ENCODE measurements at places on chromosomes 3 and 15.

- DNase-seq: no peak
These were observed 43.5 kb downstream of the IDH2 start for GRCh38 chr15:90058775-90059174.

GRCh38 chr15:78076231-78077052 is 1.1 kb downstream of the TBC1D2B start:
- DNase-seq: no peak

DNA sequence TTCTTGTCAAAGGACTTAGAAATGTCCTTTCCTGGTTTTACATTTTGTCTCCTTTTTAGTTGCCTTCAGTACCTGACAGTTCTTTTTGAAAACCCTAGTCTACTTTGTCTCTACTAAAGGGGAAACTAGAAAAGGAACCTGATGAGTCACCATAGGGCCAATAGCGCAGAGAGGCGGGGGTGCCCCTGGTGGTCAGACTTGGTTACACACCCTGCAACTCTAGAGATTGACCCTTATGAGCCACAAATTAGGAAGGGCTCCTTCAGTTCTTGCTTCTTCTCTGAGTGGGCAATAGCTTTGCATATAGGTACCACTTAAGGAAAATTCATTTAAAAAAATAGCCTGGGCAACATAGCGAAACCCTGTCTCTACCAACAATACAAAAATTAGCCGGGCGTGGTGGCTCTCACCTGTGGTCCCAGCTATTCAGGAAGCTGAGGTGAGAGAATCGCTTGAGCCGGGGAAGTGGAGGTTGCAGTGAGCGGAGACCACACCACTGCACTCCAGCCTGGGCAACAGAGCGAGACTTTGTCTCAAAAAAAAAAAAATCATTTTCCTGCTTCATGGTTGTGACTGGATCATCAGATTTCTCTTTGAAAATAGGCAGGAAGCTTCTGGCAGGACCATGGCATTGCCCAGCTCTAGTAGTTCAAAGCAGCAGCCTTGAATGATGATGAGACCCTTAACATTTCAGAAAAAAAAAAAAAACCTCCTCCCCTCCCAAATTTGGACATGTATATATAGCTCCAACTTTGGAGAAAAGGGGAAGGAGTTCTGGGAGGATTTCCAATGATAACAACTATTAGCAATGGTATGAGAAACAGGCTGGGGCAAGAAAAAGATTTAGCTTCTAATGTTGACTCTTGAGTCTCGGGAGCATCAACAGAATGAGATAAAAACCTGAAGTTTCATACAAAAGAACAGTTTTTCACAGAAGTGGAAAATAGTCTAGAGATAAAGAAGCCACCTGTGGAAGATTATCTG is 45.2 kb upstream of the RASA2 start:
- peak; percentile 73 for DNase-seq

DNA sequence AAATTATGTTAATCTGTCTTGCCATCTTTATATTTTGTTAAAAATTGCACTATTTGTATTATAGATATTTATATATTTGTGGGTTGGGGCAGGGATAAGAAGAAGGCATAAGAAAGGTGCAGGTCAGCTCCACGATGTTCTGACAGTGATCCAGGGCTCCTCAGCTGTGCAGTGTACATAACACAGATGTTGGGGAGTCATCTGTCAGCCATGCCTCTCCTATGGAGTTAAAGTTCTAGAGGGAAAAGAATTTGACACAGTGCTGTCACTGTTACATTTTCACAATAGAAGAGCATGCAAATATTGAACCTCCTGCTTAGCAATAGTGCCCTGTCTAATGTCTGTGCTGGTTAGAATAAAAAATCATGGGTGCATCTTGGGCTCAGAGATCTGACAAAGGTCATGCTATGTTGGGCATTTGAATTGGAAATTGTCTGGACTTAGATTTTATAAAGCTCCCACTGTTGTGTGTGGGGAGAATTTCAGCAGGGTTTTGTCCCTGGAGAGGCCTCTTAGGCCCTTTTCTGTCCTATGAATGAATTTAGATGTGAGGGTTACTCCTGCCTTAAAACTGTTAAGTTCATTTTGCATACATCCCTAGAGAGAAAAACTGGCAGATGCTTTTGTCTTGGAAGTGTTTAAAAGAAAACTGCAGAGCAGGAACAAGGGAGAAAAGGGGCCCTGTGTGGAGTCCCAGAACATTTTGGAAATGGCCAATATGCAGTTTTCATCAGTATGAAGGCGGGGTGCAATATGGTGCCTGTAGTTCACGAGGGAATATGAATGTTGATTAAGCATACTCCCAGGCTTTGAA is 20.4 kb downstream of the CDIN1 start:
- DNase-seq: no peak

DNA sequence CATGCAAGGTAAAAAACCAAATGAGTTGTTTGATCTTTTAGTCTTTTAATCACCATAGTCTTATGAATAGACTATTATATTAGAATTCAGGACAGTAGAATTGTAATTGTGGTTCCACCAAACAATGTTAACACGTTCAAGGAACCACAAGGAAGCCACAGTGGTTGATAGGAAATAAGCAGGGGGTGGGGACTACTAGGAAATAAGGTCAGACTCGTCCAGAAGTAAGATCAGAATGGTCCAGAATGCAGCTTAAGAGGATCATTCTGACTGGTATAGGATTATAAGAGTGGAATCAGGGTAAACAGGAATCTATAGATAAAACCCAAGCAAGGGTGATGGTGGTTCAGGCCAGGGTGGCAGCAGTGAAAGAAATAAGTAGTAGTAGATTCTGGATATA is 7.5 kb downstream of the MYNN start:
- no peak for DNase-seq

GRCh38 chr3:9153904-9154619 is 95.4 kb downstream of the SRGAP3 start:
- peak; percentile 97 for DNase-seq

GRCh38 chr3:73719861-73720260 is 95.1 kb upstream of the PDZRN3 start:
- DNase-seq: peak; percentile 78

GRCh38 chr3:127074900-127075360 is 92.0 kb downstream of the PLXNA1 start:
- peak; percentile 88 for DNase-seq

DNA sequence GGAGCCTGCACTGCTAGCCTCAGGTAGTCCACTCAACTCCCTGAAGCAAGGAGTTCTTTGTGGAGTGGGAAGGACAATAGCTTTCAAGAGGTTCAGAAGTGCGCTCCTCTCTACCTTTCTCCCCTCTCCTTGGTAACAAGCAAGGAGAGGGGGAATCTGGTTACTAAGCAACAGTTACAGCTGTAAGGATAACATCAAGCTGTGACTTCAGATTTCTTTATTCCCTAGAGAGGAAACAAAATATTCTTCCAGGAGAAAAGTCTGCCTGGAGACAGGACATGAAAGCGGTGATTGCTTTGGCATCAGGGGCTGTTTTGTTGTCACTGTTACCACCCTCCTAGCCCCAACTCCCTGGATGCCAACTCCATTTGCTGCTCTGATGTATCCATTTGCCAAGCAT is 70.4 kb downstream of the TRANK1 start:
- DNase-seq: no peak

DNA sequence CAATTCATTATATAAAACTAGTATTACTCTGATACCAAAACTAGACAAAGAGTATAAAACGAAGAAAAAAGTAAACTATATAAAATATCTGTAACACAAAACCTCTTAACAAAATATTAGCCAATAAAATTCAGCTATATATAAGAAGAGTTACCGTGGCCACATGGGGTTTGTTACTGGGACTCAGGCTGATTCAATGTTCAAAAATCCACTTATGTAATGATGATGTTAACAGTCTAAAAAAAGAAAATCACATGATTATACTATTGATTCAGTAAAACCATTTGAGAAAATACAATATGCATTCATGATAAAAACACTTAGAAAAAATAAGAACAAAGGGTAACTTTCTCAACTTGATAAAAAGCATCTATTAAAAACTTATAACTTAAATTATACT is 18.3 kb downstream of the P2RY1 start:
- DNase-seq: peak; percentile 4

- peak; percentile 90 for DNase-seq
These were observed 2.4 kb downstream of the CSRNP1 start for GRCh38 chr3:39150803-39151631.

DNA sequence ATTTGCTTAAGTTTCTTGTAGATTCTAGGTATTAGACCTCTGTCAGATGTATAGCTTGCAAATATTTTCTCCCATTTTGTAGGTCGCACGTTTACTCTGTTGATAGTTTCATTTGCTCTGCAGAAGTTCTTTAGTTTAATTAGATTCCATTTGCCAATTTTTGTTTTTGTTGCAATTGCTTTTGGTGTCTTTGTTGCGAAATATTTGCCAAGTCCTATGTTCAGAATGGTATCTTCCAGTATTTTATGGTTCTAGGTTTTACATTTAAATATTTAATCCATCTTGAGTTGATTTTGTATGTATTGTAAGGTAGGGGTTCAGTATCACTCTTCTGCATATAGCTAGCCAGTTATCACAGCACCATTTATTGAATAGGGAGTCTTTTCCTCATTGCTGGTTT is 64.9 kb downstream of the CHCHD6 start:
- DNase-seq: no peak

DNA sequence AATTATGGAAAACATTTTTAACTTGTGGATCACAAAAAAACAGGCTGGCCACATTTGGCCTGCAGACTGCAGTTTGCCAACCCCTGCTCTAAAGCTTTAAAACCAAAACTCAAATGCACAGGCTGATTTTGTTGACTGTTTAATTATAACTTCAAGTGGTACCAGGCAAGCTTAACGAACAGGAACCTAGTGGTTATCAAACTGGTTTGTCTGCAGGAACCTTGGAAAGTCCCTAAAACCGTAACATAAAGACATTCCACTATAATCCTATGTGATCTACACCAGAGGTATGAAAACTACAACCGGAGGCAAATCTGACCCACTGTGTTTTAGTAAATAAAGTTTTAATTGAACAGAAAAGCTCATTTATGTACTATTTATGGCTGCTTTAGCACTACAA is 52.4 kb downstream of the TBL1XR1 start:
- DNase-seq: no peak

- no peak for DNase-seq
These were observed 59.0 kb downstream of the DPPA2 start for GRCh38 chr3:109257269-109257668.

- DNase-seq: no peak
These were observed 206.7 kb downstream of the THRB start for GRCh38 chr3:24287755-24288450.

GRCh38 chr3:47370887-47371697 is 9.7 kb upstream of the PTPN23 start:
- DNase-seq: no peak

- no peak for DNase-seq
These were observed 69.6 kb downstream of the CGNL1 start for GRCh38 chr15:57445872-57446271.

DNA sequence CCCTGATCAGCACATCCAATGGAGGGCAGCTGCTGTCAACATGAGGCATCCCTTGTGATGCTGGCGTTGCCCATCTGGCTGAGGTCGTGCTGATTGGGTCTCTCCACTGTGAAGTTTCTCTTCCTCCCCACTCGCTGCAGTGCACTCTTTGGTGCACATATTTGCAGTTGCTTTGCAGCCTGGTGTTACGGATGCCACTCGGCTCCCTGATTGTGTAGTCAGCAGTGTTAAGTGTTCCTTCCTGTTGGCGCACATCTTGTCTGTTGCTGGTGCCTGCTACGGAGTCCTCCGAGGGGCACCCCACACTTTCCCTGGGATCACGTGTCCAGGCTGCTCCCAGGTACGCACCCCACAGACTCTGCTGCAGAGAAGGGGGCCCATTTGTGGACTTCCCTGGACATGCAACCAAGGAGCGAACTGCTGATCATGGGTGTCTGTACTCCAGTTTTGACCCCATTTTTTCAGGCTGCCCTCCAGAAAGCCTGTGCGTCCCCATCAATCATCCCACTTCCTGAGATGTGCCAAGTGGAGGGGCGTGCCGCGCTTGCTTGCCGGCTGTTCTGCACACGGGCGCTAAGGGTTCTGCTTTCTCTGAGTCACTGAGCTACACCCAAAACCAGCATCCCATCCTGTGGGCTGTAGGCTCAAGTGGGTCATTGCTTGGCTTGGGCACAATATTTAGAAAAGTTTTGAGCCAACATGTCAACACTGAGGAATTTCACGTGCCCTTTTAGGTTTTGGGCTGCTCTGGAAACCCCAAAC is 98.6 kb downstream of the FBLN2 start:
- DNase-seq: peak; percentile 25

DNA sequence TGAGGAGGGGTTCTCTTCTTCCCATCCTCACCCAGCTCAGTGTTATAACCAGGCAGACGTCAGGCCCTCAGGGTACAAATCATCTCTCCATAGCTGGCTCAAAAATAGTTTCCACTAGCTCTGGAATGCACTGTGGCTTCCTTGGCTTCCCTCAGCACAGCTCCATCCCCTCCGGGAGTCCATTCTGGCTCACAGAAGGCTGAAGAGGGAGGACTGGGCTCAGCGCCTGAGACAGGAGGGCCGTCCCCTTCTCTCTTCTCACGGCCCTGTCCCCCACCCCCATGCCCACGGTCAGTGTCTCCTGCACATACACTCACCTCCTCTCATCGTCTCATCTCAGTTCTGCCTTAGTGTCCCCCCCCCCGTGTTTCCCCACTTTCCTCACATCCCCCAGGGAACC is 50.1 kb downstream of the UMPS start:
- peak; percentile 93 for DNase-seq

DNA sequence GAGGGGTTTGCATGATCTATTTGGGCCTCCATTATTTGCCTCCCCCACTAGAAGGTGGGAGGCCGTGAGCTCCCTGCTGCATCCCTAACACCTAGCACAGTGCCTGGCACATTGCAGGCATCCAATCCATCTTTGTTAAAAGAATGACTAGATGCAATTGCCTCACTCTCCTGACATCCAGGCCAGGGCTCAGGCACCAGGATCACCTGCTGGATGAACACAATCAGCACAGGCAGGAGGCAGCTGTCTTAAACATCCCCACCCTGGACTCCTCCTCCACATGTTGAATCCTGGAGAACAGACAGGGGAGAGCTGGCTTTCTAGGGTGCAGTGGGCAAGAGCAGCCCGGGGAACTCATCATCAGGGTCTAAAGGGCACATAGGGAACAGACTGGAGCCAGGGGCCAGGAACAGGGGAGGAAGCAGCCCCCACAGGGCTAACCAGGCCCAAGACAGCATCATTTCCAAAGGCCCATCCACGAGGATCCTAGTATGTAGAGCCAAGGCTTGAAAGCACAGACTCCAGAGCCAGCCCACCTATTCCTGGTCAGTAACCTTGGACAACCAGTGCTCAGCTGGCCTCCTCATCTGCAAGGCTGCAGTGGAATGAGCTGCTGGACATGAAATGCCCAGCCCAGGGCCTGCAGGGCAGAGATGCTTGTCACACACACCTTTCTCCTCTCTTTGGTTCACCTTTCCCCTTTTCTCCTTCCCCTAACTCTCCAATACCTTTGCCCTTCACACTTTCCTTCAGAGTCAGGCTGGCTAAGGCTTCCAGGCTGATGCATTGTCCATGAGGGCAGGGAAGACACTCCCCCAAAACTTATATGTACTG is 254.4 kb upstream of the TLE3 start:
- no peak for DNase-seq

DNA sequence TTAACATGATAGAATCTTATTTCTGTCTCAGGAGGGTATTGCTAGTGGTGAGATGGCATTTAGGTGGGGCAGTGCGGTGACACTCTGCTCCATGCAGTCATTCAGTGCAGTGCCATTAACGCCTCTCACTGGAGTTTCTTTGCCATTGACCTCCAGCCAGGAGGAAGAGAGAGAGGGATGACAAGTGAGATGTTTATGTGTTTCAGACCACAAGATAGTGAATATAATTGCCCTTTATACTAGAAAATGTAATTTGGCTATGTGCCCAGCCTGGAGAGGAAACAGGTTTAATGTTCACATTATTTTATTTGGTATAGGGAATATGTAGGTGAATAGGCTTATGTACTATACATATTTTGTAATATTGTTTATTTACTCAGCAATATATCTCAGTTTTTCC is 84.5 kb downstream of the ZIC1 start:
- no peak for DNase-seq
